ENCODE measurements at places on chromosomes 4 and X. TPM values are rescaled to one million over a fixed set of nuclear protein-coding genes. Genes with fewer than 3 reads are reported as not detected.

- DNase-seq = no peak
These were observed 38.2 kb downstream of the NHS start for GRCh38 chrX:17413228-17413627.

DNA sequence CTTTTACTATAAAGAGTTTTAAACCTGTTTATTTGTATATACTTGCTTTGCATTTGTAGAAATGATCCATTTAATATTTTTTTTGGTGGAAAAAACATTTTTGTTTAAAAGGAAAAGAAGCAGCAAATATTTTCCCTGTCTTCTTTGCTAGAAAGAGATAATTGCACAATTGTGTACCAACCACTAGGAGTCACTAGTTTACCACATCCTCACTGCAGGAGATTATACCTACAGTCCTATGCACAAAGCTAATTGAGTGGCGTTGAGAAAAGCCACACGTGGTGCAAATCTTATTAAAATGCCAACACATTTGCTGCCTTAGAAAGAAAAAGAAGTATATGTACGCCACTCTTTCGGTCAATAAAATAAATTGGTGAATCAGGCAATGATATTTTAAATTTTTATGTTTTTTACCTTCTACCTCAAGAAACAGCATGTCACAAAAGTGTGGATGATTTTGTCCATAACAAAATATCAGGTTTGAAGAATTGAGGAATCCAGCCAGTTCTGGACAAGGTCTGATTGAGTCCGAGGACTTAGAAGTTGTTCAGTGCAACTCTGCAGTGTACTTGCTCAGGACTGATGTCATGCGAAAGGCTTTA, 102.9 kb downstream of the GRXCR1 start:
- DNase-seq = no peak

DNA sequence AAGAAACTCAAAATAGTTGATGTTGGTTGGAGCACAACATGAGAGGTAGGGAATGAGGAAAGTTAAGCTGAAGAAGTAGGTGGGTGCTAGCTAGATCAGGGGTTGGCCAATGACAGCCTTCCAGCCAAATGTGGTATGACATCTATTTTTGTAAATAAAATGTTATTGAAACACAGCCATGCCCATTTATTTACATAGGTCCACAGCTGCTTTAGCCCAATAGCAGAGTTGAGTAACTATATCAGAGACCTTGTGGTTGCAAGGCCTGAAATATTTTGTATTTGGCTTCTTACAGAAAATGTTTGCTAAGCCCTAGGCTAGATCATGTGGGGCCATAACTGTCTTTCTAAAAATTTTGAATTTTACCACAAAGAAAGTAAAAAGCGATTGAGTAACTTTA, 234.9 kb upstream of the CTSO start:
- DNase-seq = no peak

GRCh38 chrX:153372949-153373348, 28.2 kb downstream of the PNMA6E start:
- no peak for DNase-seq

DNA sequence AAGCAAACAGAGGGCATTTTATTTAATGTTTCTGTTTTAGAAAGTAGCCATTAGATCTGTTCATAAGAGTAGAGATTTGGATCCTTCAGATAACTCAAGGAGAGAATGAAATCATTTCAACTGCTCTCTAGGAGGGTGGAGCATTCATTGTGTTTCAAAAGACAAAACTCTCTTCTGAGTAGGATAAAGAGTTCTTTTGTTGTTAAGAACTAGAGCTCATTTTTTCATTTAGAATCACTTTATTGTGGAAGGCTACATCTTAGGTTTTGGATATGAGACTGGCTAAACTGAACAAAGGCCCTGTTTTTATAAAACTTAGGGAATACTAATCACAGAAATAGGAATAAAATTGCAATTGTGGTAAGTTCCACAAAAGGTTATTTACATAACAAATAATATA, 193.9 kb upstream of the PCDH10 start:
- DNase-seq = no peak

GRCh38 chr4:124484008-124484407, 228.5 kb downstream of the ANKRD50 start:
- DNase-seq = no peak

DNA sequence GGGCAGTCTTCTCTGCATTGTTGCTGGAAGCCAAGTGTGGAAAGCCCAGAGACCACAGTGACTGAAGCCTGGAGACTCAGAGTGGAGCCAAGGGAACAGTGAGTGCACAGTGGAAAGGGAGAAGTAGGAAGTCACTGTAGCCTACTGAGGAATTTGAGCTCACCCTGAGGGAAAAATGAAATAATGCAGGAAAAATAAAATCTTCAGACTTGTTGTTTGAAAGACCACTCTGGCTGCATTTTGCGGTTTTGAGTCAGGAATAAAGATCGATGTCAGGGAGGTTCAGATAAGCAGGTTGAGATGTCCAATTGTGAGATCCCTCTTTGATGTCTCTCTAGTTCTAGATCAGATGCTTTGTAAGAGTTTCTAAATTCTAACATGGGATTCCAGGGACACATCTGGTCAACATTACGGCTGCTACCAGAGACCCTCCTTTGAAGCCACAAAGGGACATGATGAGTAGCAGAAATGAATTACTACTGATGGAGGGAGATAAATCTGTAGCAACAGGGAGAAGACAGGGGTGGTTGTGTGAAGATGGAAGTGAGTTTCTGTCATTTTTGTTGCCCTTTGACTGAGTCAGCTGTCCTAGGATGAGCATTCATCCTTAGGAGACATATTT, 8.4 kb downstream of the ADH4 start:
- no peak for DNase-seq

DNA sequence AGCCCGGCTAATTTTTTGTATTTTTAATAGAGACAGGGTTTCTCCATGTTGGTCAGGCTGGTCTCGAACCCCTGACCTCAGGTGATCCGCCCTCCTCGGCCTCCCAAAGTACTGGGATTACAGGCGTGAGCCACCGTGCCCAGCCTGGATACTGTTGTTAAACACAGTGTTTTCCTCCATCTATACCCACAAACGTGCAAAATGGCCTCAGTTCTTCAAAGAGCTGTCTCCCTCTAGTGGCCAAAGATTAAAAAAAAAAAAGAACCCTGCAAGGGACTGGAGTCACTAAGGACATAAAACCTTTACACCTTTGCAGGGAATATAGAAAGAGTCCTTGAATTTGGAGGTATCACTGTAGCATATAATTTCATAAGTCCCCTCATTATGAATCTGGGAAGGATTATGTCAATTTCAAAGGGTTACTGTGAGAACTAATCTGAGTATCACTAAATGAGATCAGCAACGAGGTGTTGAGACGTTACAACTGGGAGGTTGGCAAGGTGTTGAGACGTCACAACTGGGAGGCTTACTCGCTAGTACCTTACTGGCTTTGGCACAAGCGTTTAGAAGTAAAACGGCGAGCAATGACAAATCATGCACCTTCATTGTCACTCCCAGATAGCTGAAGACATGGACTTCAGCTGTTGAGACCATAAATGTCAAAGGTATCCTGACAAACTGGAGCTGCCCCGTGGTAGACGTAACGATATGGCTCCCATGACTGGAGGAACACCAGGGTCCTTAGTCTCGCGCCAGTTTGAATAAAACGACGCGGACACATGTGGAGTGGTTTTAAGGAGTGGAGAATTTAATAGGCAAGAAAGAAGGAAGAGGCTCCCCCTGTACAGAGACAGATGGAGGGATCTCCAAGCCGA, 33.4 kb upstream of the ENPP6 start:
- DNase-seq = peak; percentile 31

GRCh38 chrX:6661736-6662135, 126.8 kb upstream of the VCX3A start:
- DNase-seq = no peak

GRCh38 chr4:82851885-82852750, 38.8 kb downstream of the SEC31A start:
- DNase-seq = no peak

DNA sequence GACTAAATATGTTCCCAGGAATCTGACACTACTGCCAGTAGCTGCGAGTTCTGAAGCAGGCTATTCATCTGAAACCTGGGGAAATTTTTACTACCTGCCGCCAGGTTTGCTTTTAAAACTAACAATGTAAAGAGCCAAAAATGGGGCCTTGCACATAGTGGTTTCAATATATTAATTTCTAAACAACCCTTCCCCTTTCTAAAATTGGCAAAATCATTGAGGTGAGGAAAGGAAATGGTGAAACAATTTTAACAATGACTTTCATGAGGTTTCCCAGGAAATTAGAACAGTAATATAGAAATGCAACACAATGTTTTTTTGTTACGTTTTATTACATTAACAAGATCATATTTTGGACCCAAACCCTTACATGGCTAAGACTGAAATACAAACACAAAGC, 21.3 kb downstream of the FANCB start:
- DNase-seq = no peak

- DNase-seq = no peak
These were observed 52.9 kb downstream of the TRIM2 start for GRCh38 chr4:153257151-153257620.

DNA sequence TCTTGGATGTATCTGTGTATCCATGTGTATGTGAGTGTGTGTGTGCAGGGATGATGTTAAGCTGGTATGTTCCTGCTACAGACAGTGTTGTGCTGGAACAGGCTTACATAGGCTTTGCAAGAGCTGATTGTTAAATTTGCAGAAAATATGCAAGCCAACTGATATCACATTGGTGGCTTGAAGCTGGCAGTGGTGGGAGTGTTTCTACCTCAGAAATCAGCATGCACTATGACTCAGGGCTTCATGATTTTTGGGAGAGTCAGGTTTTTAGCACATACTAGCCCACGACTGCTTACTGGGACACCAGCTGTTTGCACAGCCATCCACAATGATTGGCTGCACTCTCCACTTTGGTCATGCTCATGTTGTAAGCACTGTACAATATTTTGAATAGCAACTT, 261.8 kb downstream of the DHX15 start:
- no peak for DNase-seq

GRCh38 chrX:120672389-120672788, 42.5 kb upstream of the C1GALT1C1 start:
- DNase-seq = no peak

- DNase-seq = no peak
These were observed 35.2 kb upstream of the DDX60 start for GRCh38 chr4:168353746-168354145.

- DNase-seq = no peak
These were observed 52.2 kb downstream of the HTT-AS start for GRCh38 chr4:3022112-3022511.

DNA sequence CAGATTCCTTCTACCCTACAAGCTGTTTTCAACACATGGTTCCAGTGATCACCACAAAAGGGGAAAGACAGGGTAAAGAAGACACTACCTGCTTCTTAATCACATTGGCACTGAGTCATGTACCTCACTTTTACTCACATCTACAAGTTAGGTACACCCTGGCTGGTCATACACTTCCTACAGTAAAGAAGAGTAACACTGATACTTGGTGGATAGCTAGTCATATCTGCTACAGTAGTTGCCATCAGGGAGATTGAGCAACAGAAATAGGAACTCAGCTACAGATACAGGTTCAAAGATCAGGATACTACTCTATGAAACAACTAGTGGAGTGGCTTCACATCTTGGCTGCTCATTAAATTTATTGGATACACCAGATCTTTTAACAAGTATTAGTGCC, 105.4 kb upstream of the DIAPH2 start:
- DNase-seq = no peak

DNA sequence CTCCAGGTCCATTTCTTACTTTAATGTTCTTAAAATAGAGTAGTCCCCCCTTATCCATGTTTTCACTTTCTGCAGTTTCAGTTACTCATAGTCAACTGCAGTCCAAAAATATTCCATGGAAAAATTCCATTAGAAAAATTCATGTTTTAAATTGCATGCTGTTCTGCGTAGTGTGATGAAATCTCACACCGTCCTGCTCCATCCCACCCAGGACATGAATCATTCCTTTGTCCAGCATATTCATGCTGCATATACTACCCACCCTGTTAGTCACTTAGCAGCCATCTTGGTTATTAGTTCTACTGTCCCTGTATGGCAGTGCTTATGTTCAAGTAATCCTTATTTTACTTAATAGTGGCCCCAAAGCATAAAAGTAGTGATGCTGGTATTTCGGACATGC, 5.4 kb upstream of the PDLIM5 start:
- DNase-seq = no peak

GRCh38 chrX:102837847-102838246, 99.2 kb upstream of the RAB40AL start:
- no peak for DNase-seq

GRCh38 chrX:93594780-93595179, 78.6 kb downstream of the NAP1L3 start:
- no peak for DNase-seq

DNA sequence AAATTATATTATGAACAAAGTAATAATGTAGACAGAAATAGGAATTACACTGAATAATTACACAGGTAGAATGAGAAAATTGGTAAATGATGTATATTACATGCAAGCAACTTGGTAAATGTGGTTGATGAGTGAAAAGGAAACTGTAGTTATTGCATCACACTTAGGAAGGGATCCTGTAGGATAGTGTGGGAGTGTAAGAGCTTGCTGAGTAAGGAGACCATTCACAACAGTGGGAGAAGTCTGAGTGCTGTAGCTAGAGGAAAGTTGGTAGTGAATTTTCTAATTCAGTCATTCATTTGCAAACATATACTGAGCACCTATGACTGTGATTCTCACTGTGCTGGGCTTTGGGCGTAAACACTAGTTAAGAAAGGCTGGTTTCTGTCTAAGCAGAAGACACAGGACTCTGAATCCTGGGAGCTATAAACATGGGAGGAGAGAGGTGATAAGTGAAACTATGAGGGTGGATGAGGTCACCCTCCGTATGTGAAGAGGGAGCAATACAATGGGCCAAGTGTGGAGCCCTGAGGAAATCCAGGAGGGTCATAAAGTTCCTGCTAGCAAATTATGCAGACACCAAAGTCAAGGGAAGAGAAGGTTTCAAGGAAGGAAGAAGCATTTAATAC, 14.2 kb upstream of the CPE start:
- DNase-seq = no peak

- no peak for DNase-seq
These were observed 21.7 kb downstream of the DDIT4L start for GRCh38 chr4:100168521-100168920.

- DNase-seq = no peak
These were observed 10.1 kb upstream of the MAP7D3 start for GRCh38 chrX:136261321-136261720.

GRCh38 chr4:155339588-155339987, 37.2 kb downstream of the MAP9 start:
- DNase-seq = no peak

- DNase-seq = no peak
These were observed 6.8 kb downstream of the RBM47 start for GRCh38 chr4:40622913-40623312.

GRCh38 chrX:17375367-17375636, 302 bp downstream of the NHS start:
- no peak for DNase-seq

KIAA1210 gene
- polyA plus RNA-seq = 1.5 TPM

CASK gene
- 48.7 TPM for polyA plus RNA-seq

RPL36A gene
- 919 TPM for polyA plus RNA-seq

NALF2 gene
- polyA plus RNA-seq = 0.83 TPM

MAGEE1 gene
- polyA plus RNA-seq = 7.0 TPM

POLN gene
- polyA plus RNA-seq = 3.0 TPM

LRAT gene
- 0.68 TPM for polyA plus RNA-seq

FAT4 gene
- polyA plus RNA-seq = 36.0 TPM

ODAPH gene
- 0.11 TPM for polyA plus RNA-seq

NEUROG2 gene
- polyA plus RNA-seq = not detected

NLRP2B gene
- 0.08 TPM for polyA plus RNA-seq

CENPI gene
- 7.5 TPM for polyA plus RNA-seq

SLC2A9 gene
- 10.6 TPM for polyA plus RNA-seq

DCAF12L2 gene
- polyA plus RNA-seq = 3.1 TPM
